Natural killer cell treated with Interleukin-12 subunit alpha and Interleukin-12 subunit beta and Interleukin-15 and Interleukin-18, amount 100 ng/mL, for 72 hours (primary cell): ENCODE measurements at places on chromosomes 7 and 10. TPM values are rescaled to one million over a fixed set of nuclear protein-coding genes. Genes with fewer than 3 reads are reported as not detected.

Gene DNAH11
- total RNA-seq: 0.05 TPM

DNA sequence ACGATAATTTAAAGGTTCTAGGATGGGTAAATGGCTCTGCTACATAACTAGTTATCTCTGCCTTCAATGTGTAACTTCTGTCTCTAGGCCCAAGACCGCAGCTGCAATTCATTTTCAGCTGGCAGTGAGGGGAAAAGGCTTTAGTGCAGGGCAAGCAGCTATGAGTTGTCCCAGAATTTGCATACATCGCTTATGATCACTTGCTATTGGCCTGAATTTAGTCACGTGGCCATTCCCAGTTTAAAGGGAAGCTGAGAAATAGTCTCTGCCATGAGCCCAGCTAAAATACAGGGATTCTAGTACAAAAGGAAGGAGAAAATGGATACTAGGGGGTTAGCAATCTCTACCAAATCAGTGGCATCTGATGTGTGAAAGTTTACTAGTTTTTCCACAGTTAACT lies 145.8 kb upstream of the IMMP2L start:
- H3K27me3 ChIP-seq: peaks cover 12% of the 10 kb centered on the region
- DNase-seq: no peak
- H3K4me1 ChIP-seq: no peaks in the 10 kb centered on the region

- DNase-seq: no peak
- no peaks in the 10 kb centered on the region for H3K4me1 ChIP-seq
- no peaks in the 10 kb centered on the region for H3K27me3 ChIP-seq
- no peaks in the 10 kb centered on the region for H3K36me3 ChIP-seq
- no peak overlapping the region for H3K27ac ChIP-seq
Observed at GRCh38 chr7:91776171-91776570, 104.3 kb downstream of the MTERF1 start.

GRCh38 chr10:77550378-77550777 lies 87.2 kb downstream of the KCNMA1 start:
- H3K27me3 ChIP-seq: peaks cover 7% of the 10 kb centered on the region
- H3K27ac ChIP-seq: no peak overlapping the region

GRCh38 chr7:75662579-75663301 lies 76.0 kb downstream of the HIP1 start:
- no peaks in the 10 kb centered on the region for H3K27me3 ChIP-seq
- H3K4me1 ChIP-seq: no peaks in the 10 kb centered on the region
- no peak for DNase-seq

DNA sequence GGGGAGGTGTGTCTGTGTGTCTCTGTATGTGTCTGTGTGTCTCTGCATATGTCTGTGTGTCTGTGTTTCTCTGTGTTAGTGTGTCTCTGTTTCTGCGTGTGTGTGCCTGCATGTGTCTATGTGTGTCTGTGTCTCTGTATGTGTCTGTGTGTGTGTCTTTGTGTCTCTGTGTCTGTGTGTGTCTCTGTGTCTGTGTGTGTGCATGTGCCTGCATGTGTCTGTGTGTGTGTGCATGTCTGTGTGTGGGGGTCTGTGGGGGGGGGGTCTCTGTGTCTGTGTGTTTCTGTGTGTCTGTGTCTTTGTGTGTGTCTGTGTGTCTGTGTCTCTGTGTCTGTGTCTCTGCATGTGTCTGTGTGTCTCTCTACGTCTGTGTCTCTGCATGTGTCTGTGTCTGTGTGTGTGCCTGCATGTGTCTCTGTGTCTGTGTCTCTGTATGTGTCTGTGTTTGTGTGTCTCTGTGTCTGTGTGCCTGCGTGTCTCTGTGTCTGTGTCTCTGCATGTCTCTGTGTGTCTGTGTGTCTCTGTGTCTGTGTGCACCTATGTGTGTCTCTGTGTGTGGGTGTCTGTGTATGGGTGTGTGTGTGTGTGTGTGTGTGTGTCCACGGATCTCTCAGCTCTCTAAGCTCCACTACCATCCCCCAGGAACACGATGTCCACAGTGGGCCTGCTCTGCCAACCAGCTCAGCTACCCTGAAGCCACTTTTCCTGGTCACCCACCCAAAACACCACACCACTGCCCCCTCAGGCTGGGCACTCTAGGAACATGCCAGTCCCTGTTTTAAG lies 41.7 kb downstream of the RASGEF1A start:
- H3K27ac ChIP-seq: peak overlapping the region; percentile 2
- H3K36me3 ChIP-seq: no peaks in the 10 kb centered on the region
- peak overlapping the region; percentile 34 for H3K4me3 ChIP-seq
- H3K27me3 ChIP-seq: no peaks in the 10 kb centered on the region

Gene PCDH15
- total RNA-seq: not detected

GRCh38 chr10:117804470-117805011 lies 242.2 kb downstream of the RAB11FIP2 start:
- no peak overlapping the region for H3K27ac ChIP-seq
- DNase-seq: no peak
- no peaks in the 10 kb centered on the region for H3K36me3 ChIP-seq

DNA sequence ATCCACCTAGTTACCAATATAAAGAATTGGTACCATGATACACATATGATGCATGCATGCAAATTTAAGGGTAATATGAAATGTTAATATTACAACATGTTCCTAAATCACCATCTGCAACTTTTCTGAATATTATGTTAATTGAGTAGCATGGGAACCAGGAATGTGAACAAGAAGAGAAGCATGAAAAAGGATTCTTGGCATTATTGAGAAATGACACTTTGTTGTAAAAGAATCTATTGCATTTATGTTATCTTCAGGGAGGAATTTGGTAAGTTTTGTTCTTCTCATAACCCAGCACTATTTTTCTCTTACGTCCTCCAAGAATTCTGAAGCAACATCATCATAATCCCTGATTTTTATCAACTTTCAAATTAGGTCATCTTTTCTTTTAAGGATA lies 159.9 kb upstream of the SLC25A13 start:
- H3K36me3 ChIP-seq: no peaks in the 10 kb centered on the region
- DNase-seq: no peak
- no peak overlapping the region for H3K4me3 ChIP-seq

GRCh38 chr10:22319980-22320558 lies 830 bp upstream of the BMI1 start:
- no peak for DNase-seq
- peaks cover 6% of the 10 kb centered on the region for H3K36me3 ChIP-seq
- H3K27me3 ChIP-seq: peaks cover 8% of the 10 kb centered on the region
- H3K4me1 ChIP-seq: peaks cover 59% of the 10 kb centered on the region
- peak overlapping the region; percentile 97 for H3K27ac ChIP-seq

- H3K4me3 ChIP-seq: no peak overlapping the region
- H3K36me3 ChIP-seq: no peaks in the 10 kb centered on the region
- H3K27ac ChIP-seq: no peak overlapping the region
- H3K27me3 ChIP-seq: no peaks in the 10 kb centered on the region
- no peaks in the 10 kb centered on the region for H3K4me1 ChIP-seq
Observed at GRCh38 chr7:90743626-90744025, 147.5 kb downstream of the CDK14 start.

GRCh38 chr10:68184546-68184945 lies 47.4 kb downstream of the ATOH7 start:
- H3K27ac ChIP-seq: no peak overlapping the region
- no peaks in the 10 kb centered on the region for H3K36me3 ChIP-seq
- H3K27me3 ChIP-seq: peaks cover 32% of the 10 kb centered on the region
- H3K4me3 ChIP-seq: no peak overlapping the region

DNA sequence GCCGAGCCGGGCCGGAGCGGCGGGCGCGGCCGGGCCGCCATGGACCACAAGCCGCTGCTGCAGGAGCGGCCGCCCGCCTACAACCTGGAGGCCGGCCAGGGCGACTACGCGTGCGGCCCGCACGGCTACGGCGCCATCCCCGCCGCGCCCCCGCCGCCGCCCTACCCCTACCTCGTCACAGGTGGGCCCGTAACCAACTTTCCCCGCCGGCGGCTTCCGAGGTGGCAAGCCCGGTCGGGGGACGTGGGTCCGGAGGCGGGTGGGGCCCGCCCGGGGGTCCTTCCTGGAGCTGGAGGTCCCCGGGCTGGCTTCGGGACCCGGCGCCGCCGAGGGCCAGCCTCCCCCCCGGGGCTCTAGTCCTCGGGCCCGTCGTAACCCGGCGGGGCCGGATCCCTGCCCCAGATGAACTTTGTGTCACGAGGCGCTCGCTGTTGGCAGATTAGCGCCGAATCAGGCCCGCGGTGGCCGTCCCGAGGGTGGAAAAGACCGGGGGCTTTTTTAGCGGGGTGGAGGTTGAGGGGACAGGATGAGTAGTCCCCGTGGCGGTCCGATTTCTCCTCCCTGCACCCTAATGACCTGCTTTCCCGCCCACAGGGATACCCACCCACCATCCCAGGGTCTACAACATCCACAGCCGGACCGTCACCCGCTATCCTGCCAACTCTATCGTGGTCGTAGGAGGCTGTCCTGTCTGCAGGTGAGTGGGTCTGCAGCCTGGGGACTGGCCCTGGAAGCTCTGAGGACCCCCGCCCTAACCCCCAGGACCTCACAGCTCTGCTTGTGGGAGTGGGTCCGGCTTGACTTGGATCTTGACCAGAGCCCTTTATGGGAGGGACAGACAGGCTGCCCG lies 496 bp downstream of the BRI3 start:
- peak overlapping the region; percentile 43 for H3K27ac ChIP-seq
- H3K36me3 ChIP-seq: no peaks in the 10 kb centered on the region
- no peaks in the 10 kb centered on the region for H3K27me3 ChIP-seq

Gene C10orf53
- total RNA-seq: not detected

DNA sequence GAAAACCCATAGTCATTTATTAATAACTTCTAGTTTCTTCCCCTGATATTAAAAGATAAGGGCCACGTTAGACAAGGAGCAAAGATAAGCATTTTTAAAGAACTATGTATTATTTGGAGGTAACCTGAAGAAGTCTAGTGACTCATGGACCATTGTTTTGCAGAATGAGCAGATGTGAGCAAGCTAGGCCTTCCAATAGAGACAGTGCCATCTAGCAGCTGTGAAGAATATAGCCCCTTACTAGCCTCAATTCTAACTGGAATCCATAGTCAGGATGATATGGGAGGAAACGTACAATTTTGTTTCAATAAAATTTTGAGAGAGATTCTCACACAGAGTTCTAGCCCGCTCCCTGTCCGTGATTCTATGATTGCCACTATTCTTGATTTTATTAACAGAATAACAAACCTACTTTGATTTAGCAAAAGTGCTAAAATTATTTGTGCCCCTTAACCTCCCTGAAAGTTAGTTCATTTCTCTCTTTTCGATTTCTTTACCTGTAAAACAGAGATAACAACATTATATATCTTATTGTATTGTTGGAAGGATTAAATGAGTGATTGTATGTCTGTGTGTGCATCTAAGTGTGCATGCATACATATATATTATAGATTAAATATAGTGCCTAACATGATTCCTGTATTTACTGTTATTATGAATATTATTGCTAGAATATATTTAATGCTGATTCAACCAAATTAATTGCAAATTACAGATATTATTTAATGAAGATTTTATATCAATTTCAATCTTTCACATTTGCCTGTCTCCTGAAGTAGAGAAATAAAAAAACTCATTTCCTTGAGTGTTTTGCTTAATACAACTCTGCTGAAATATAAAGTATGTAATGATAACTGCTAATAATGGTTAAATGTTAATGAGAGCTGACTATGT lies 22.7 kb downstream of the FAM237B start:
- DNase-seq: no peak
- H3K27me3 ChIP-seq: peaks cover 28% of the 10 kb centered on the region
- H3K4me3 ChIP-seq: no peak overlapping the region
- H3K36me3 ChIP-seq: peaks cover 3% of the 10 kb centered on the region
- no peaks in the 10 kb centered on the region for H3K4me1 ChIP-seq
- no peak overlapping the region for H3K27ac ChIP-seq

- DNase-seq: no peak
- peaks cover 10% of the 10 kb centered on the region for H3K27me3 ChIP-seq
- H3K4me1 ChIP-seq: no peaks in the 10 kb centered on the region
- no peak overlapping the region for H3K27ac ChIP-seq
Observed at GRCh38 chr7:121157885-121158590, 169.5 kb downstream of the CPED1 start.

DNA sequence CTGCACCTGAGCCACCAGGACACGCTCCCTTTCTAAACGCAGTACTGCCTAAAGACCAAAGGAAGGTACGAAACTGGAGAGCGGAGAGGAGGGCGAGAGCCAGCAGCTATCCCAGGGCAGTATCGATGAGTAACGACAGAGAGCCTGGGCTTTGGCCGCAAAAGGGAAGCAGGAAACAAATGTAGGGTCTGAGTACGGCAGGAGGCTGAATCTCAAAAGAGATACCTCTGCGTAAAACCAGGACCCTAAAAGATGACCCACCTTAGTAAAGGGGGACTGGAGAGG lies 20.4 kb downstream of the PARP12 start:
- no peak overlapping the region for H3K4me3 ChIP-seq
- no peaks in the 10 kb centered on the region for H3K27me3 ChIP-seq
- H3K4me1 ChIP-seq: no peaks in the 10 kb centered on the region
- DNase-seq: no peak
- no peak overlapping the region for H3K27ac ChIP-seq

Gene ITIH5
- not detected for total RNA-seq

GRCh38 chr10:114749014-114749413 lies 72.6 kb upstream of the FHIP2A start:
- H3K4me1 ChIP-seq: peaks cover 12% of the 10 kb centered on the region
- DNase-seq: no peak
- H3K27me3 ChIP-seq: peaks cover 63% of the 10 kb centered on the region
- no peak overlapping the region for H3K4me3 ChIP-seq
- H3K36me3 ChIP-seq: no peaks in the 10 kb centered on the region
